ENCODE measurements at places on chromosomes 2 and 18. TPM values are rescaled to one million over a fixed set of nuclear protein-coding genes. Genes with fewer than 3 reads are reported as not detected.

Gene GALNT3
- total RNA-seq: 3.7 TPM

Gene FAM110C
- 8.6 TPM for total RNA-seq

Gene COL4A3
- total RNA-seq: under 0.01 TPM

Gene NOTO
- not detected for total RNA-seq

Gene FTCDNL1
- 2.0 TPM for total RNA-seq

Gene LRPPRC
- total RNA-seq: 106 TPM

Gene ATP6V1B1
- not detected for total RNA-seq

Gene IL36B
- not detected for total RNA-seq

Gene MYCN
- 70.5 TPM for total RNA-seq

Gene KCNIP3
- total RNA-seq: 4.9 TPM

Gene CNGA3
- 1.2 TPM for total RNA-seq

Gene CCDC74A
- 4.5 TPM for total RNA-seq

Gene AKAIN1
- total RNA-seq: 4.5 TPM

DNA sequence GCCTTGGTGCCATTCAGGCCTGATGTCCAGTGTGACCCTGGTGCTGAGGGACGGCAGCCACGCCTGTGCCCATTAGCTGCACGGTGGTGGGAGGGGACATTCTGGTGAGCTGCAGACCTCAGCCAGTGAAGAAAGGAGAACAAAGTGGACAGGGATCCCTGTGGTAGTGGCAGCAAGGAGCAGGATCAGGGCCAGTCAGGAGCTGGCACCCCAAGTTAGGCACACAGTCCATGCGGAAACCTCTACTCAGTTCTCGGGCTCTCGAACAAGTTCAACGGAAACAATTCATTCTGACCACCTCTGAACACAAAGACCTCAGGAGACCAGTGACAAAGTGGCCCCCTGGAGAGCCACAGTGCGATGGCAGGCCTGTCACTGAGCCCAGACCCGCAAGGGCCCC is 30.1 kb downstream of the COA5 start:
- no peak for DNase-seq

DNA sequence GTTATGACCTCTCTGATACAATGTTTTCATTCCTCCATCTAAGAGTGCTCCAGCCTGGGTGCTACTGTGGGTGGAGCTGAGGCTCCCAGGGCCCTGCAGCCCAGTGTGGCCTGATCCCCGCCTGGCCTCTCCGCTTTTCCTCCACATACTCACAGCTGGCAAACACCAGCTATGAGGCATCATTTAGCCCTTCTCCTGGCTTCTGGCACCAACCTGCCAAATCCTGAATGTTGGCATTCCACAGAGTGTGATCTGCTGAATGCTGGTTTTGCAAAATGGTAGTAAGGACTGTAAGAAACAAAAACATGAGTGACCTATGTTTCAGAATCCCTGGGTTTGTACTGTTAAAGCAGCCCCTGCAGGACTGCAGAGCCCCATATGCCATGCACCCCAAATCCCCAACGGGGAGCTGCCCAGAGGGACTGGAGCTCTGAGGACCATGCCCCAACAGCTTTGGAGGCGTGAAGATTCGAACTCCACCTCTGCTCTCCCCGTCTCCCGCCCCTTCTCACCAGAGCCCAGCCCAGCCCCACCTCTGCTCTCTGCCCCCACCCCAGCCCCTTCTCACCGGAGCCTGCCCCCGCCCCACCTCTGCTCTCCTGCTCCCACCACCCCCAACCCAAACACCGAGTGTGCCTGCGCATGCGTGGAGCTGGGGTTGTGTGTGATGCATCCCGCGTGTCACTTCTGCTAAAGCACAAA is 4.2 kb downstream of the SLC66A2 start:
- DNase-seq: no peak

DNA sequence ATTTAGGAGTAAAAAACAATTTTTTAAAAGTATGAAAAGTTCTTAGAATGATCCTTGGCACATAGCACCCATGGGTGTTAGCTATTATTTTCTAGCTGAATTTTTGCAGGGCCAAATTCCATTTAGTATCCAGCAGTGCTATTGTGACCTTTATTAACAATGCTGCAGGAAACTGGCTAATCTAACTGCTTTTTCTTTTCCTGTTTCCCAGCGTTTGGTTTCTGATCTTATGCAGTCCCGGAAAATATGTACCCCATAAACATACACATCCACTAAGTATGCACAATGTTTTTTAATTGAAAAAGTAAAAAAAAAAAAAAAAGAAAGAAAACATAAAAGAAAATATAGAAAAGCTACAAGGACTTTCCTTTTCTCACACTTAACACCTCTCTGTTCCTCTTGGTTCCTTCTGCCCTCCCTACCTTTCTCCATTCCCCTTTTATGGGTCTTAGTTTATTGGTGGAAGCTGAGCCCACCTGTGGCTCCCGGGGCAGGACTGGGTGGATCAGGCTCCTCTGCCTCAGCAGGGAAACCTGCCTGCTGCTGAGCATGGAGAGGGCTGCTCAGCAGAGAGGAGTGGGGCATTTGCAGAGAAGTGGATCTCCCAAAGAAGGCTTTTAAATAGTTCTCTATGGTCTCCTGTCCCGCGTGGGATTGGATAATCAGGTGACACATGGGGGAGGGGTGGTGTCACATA is 9.3 kb upstream of the SLC16A14 start:
- no peak for DNase-seq

GRCh38 chr2:111100765-111101162 is 19.9 kb upstream of the BCL2L11 start:
- DNase-seq: no peak

DNA sequence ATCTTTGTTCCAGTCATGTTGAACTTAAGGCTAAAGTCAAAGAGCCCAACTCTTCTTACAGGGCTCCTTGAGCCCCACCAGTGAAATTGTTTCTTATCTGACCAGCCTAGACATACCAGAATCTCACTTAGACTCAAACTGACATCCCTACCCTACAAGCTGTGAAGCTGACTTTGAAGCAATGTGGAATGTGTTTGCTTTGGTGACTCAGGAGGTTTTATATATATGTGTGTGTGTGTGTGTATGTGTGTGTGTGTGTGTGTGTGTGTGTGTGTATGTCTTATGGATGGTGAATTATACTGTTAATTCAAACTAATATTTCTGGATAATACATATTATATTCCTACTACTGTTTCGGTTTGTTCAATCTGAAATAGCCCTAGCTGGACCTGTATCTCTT is 67.3 kb downstream of the CAMKMT start:
- DNase-seq: no peak

- peak; percentile 69 for DNase-seq
Observed at GRCh38 chr2:44981714-44982108, 27.5 kb downstream of the SIX2 start.

- DNase-seq: no peak
Observed at GRCh38 chr2:136990316-136990715, 225.0 kb downstream of the THSD7B start.

GRCh38 chr2:148957023-148957422 is 81.5 kb upstream of the LYPD6B start:
- no peak for DNase-seq

GRCh38 chr2:141380008-141380979 is 750.5 kb downstream of the LRP1B start:
- no peak for DNase-seq

- DNase-seq: no peak
Observed at GRCh38 chr2:31397094-31397493, 17.4 kb downstream of the XDH start.

GRCh38 chr2:101802329-101802728 is 104.8 kb downstream of the MAP4K4 start:
- DNase-seq: no peak

- no peak for DNase-seq
Observed at GRCh38 chr2:9663008-9663879, 32.4 kb upstream of the YWHAQ start.

- no peak for DNase-seq
Observed at GRCh38 chr2:240292619-240293525, 142.6 kb upstream of the GPC1 start.

DNA sequence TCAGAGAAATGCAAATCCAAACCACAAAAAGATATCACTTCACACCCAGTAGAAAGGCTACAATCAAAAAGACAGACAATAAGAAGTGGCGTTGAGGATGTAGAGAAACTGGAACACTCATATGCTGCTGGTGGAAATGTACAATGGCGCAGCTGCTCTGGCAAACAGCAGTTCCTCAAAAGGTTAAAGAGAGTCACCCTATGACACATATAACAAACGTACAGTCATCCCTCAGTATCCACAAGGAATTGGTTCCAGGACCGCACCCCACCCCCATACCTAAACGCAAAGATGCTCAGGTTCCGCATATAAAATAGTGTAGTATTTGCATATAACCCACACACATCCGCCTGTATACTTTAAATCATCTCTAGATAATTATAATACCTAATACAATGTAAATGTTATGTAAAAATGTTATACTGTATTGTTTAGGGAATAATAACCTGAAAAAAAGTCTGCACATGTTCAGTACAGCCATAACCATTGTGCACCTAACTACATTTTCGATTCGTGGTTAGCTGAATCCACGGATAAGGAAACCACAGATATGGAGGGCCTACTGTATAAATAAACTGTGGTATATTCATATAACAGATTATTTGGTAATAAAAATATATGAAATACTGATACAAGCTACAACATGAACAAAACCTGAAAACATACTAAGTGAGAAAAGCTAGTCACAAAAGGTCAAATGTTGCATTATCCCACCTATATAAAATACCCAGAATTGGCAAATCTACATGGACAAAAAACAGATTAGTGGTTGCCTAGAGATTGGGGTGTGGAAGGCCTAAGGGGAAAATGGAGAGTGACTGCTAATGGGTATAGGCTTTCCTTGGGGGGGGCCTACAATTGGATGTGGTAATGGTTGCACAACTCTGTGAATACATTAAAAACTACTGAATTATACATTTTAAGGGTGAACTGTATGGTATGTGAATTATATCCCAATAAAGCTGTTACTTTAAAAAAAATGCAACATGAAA is 37.5 kb downstream of the UXS1 start:
- no peak for DNase-seq

- DNase-seq: no peak
Observed at GRCh38 chr18:56235071-56235470, 403.3 kb downstream of the TXNL1 start.

- DNase-seq: no peak
Observed at GRCh38 chr2:238580486-238580885, 153.8 kb downstream of the ASB1 start.

GRCh38 chr2:53941749-53942148 is 29.0 kb downstream of the PSME4 start:
- no peak for DNase-seq

DNA sequence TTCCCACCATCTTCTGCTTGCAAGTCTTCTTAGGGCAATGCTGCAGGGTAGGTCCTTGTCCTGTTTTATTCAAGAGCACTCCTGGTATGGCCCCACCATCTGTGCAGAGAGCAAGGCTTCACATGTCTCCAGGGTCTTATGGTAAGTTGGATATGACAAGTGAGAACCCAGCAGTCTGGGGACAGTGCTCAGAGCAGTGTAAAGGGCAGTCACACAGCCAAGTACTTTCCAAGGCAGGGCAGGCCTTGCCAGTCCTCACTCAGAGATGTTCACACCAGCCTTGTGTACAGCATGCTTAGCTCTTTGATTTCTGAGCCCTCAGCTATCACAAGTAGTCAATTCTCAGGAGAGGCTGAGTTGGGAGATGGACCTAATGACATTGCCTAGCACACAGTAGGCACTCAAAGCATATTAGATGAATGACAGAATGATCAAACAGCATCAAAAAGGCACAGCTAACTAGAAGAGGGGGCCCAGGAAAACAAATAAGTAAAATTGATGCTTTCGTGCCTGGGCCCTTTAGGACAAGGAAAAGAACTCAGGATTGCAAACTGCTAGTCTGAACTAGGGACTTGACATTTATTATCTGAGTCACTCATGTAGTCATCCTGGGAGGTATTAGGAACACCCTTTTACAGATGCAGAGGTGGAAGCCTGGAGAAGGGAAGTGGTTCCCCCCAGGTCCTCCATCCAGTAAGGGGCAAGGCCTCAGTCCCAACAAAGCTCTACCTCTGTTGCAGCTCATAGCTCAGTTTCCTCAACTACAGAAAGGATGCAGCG is 86.7 kb upstream of the CTAGE1 start:
- DNase-seq: no peak

DNA sequence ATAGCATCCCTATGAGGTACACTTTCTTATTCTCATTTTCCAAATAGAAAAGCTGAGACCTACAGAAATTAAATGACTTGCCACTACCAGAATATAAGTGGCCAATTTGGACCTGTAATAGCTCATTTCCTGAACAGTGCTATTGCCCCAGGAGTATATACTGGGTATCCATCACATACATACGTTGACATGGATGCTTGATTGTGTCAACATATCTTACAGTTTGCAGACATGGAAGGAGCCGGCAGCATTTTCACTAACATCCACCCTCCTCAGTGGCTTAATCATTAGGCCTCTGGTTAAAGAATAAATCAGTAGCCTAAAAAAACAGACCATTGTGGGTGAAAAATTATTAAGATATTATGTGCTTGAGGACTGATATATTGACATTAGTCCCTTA is 829.3 kb downstream of the LRP1B start:
- no peak for DNase-seq

- no peak for DNase-seq
Observed at GRCh38 chr2:206783718-206784117, 18.3 kb downstream of the FASTKD2 start.

- no peak for DNase-seq
Observed at GRCh38 chr2:42141687-42142546, 27.2 kb upstream of the EML4 start.

- DNase-seq: no peak
Observed at GRCh38 chr2:48567671-48568070, 37.7 kb downstream of the STON1 start.

DNA sequence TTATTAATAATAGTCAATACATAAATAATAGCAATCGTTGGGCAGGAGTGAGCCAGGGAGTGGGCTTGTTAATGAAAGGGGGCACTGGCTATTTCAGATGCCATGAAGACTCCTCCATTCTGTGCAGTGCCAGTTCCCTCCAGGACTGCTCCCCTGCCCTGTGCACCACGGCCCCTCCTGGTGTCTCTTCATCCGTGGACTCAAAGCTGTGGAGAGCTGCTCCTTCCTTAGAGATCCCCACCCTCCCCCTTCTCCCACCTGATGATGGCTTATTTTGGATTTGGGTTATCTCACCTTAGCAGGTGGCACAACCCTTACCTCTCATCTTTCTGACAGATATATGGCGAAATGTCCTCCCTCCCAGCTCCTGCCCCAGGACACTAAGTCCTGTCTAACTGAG is 3.1 kb upstream of the CELF4 start:
- DNase-seq: no peak

GRCh38 chr2:158539176-158540005 is 82.6 kb downstream of the PKP4 start:
- no peak for DNase-seq

GRCh38 chr18:39675368-39675767 is 2109.8 kb upstream of the CELF4 start:
- no peak for DNase-seq

GRCh38 chr2:75079575-75079974 is 119.7 kb downstream of the TACR1 start:
- no peak for DNase-seq

- DNase-seq: no peak
Observed at GRCh38 chr2:159139216-159139933, 147.1 kb downstream of the WDSUB1 start.

- DNase-seq: no peak
Observed at GRCh38 chr2:17476830-17477229, 41.4 kb downstream of the RAD51AP2 start.
